ENCODE measurements at places on chromosomes 2 and 18. TPM values are rescaled to one million over a fixed set of nuclear protein-coding genes. Genes with fewer than 3 reads are reported as not detected.

The GREB1L gene
- total RNA-seq, result 2.7 TPM

The HAAO gene
- total RNA-seq, result 5.3 TPM

The PLCD4 gene
- total RNA-seq, result 0.42 TPM

DNA sequence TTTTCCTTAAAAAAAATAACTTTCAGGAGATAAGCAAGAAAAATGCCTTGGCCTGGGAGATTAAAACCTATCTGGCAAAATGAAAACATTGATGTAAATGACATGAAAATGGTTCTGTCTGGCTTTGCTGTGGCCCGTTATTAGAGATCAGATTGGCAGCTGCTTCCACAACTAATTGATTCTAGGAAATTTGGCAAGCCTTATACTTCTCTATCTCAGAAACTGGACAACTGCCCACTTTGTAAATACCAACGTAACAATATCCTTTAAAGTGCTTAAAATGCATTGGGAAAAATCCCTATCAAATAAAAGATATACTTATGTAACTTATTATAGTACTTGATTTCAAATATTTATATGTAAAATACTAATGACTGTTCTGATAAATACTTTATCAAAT lies 14.2 kb upstream of the SKA1 start:
- DNase-seq, result no peak

GRCh38 chr2:205701509-205701908 lies 19.2 kb downstream of the NRP2 start:
- DNase-seq, result no peak

DNA sequence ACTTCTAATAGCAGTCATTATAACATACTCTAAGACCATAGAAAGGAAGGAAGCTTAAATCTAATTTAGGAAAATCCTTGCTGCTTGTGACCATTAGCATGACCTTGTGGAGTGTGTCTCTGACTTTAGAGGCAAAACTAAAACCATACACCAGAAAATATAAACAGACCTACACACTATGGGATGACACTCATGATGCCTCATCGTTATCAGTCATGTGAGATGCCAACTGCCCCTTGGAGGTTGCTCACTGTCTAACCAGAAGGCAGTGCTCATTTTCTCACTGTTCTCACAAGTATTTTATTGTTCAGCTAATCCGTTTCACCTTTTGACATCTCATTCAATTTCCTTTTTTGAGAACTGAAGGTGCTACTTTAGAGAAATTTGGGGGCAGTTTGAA lies 376.9 kb downstream of the RND3 start:
- DNase-seq, result no peak

- no peak for DNase-seq
Observed at GRCh38 chr2:205051417-205051816, 506.1 kb downstream of the PARD3B start.

DNA sequence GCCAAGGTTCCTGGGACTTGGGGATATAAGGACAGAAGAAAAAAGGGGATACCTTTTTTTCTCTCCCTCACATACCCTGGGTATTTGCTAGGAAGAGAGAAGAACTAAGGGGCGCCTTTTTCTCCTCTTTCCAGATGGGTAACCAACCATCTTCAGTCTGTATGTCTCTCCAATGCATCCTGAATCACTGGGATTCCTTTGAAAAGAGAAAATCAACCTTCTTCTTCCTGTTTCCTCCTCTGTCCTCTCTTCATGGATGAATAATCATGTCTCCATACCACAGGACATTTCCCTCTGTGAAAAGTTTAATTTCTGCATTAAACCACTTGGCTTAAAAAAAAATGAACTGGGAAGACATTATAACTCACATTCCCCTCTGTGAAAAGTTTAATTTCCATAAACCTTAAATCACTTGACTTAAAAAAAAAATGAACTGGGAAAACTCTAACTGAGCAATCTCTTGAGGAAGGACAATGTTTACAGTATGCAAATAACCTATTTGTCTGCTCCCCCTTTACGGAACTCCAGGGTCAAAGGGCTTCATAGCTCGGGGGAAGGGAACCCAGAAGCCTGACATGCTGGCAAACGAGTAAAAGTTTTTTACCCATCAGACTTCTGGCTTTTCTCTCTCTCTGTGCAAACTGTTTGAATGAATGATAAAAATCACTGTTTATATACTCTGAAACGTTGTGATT lies 56.7 kb upstream of the FAM98A start:
- no peak for DNase-seq

GRCh38 chr2:38075507-38076151 lies at the start of gene CYP1B1:
CYP1B1 (minus strand) TSS chr2:38076151; CDS start chr2:38075388, 763 bp downstream.
- DNase-seq, result no peak

DNA sequence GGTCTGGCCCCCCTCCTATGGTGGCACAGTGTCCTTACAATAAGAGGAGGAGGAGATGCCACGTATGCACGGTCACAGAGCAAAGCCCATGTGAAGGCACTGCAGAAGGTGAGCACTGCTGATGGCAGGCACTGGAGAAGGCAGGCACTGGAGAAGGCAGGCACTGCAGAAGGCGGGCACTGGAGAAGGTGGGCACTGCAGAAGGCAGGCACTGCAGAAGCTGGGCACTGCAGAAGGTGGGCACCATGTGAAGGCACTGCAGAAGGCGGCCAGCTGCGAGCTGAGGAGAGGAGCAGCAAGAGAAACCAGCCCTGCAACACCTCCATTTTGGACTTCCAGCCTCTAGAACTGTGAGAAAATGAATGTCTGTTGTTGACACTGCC lies 46.3 kb downstream of the MEX3C start:
- no peak for DNase-seq

DNA sequence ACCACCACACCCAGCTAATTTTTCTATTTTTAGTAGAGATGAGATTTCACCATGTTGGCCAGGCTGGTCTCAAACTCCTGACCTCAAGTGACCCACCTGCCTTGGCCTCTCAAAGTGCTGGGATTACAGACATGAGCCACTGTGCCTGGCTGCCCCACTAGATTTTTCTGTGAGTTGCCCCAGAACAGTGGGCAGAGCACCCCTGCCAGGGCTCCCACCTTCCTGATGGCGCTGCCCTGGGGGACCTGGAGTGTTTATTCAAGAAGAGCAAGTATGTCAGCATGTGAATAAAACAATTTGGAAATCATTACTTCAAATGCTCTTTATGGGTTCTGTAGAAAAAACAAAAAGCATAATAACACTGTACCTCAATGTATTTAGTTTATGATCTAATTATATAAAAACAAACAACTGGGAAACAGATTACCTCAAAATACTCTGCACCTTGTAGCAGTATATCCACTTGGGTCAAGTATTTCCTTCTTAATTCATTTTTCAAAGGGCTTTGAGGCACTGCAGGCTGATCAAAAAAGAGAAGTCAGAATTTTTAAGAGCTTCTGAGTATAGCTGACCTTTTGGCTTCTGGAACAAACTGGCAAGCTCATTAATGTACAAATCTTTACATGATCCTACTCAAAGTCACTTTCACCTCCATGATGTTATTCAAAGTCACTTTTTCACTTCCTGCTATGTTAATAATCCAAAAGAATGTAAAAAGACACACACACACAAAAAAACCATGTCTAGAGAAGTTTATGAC lies 8.9 kb downstream of the HJURP start:
- DNase-seq, result no peak

DNA sequence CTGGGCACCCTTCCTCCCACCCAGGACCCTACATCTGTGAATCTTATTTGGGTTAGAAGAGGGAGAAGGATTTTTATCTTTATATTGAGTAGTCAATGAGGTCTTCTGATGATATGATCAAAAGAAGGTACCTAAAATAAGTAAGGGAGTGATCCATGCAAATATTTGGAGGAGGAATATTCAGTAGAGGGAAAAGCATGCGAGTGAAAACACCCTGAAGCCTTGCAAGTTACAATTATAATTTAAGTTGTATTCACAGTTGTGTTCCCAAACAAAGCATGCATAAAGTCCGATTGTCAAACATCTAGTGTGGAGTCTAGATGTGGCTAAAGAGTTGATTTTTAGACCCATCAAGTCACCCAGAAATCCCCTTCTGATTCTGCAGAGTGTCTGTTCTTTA lies 530.2 kb upstream of the ZEB2 start:
- DNase-seq, result no peak

Measured in H9 (cell line).